Metanephros (tissue), 2 donors: ENCODE measurements at places on chromosomes 4 and X. TPM values are rescaled to one million over a fixed set of nuclear protein-coding genes. Genes with fewer than 3 reads are reported as not detected.

The CCKAR gene
- 0.12 TPM for total RNA-seq

The DSPP gene
- not detected for total RNA-seq

The HTN1 gene
- total RNA-seq: not detected

The ANKRD50 gene
- 47.9 TPM for total RNA-seq

The POLR2B gene
- total RNA-seq: 90.4 TPM

The CFAP47 gene
- 2.3 TPM for total RNA-seq

The MTNR1A gene
- 2.0 TPM for total RNA-seq

The RTL3 gene
- 0.12 TPM for total RNA-seq

The ATOH1 gene
- total RNA-seq: not detected

The GABRG1 gene
- total RNA-seq: 0.06 TPM

The FMR1NB gene
- not detected for total RNA-seq

The PIR gene
- total RNA-seq: 4.1 TPM

The RASL11B gene
- total RNA-seq: 33.7 TPM

The FAM47A gene
- not detected for total RNA-seq

The TRIM2 gene
- total RNA-seq: 113 TPM

The TCP11X2 gene
- 1.4 TPM for total RNA-seq

The MAGEA10 gene
- total RNA-seq: not detected

The SLBP gene
- 47.1 TPM for total RNA-seq

The SSR4 gene
- total RNA-seq: 91.8 TPM

The ODAPH gene
- 0.18 TPM for total RNA-seq

The PHOX2B gene
- total RNA-seq: 0.12 TPM

The ZGRF1 gene
- 13.6 TPM for total RNA-seq

The PYURF gene
- 94.6 TPM for total RNA-seq
